NCI-H69 (cell line): ENCODE measurements at places on chromosomes 4 and X.

- no peak for DNase-seq
Observed at GRCh38 chrX:52422884-52423283, 54.1 kb downstream of the XAGE2 start.

- no peak for DNase-seq
Observed at GRCh38 chrX:115702982-115703381, 142.0 kb downstream of the PLS3 start.

DNA sequence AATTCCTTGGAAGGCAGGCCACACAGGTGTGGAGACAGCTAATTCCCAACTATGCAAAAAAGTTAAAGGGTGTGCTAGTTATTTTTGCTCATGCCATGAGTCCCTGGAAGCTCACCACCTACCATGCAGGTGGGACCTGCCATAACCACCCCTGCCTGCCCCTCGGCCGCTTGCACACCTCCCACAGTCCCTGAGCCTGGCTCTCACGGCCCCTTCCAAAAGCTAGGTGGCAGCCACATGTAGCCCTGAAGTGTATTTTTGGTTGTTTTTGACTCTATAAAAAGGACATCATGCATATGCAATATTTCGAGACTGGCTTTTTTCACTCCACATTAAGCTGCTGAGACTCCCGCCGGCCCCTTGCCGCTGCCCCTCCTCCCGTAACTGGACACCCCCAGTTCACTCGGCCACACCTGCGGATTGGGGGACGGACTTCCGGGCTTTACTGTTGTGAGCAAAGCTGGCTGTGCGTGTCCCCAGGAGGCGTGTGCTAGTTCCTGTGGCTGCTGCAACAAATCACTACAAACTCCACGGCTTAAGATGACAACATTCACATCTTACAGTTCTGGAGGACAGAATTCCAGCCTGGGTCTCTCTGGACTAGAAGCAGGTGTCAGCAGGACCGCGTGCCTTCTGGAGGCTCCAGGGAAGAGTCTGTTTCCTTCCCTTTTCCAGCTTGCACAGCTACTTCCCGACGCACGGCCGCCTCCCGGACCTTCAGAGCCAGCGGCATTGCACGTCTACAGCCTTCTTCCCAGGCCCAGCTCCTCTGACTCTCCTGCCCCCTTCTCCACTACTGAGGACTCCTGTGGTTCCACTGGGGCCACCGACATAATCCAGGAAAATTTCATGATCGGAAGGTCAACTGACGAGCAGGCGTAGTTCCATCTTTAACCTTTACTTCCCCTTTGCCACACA is 24.8 kb downstream of the ZFYVE28 start:
- DNase-seq, result peak; percentile 61

- DNase-seq, result no peak
Observed at GRCh38 chr4:189843413-189844009, 97.2 kb upstream of the FRG1 start.

DNA sequence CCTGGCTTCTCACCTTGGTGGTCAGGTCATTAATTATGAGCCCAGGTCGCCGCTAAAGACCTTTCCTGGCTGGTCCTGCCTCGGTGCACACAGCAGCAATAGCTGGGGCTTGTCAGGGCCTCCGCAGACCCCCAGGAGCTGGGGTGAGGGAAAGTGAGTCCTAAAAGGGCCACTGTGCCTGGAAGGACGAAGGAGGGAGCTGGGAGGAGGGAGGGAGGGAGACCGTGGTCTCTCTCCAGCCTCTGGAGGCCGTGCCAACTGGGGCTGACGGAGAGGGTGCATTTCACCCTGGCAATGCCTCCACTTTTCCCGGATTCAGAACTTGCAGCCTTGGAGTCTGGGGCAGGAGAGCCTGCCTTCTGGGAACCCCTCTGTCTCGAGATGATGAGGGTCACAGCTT is 60.4 kb downstream of the CRLF2 start:
- no peak for DNase-seq

DNA sequence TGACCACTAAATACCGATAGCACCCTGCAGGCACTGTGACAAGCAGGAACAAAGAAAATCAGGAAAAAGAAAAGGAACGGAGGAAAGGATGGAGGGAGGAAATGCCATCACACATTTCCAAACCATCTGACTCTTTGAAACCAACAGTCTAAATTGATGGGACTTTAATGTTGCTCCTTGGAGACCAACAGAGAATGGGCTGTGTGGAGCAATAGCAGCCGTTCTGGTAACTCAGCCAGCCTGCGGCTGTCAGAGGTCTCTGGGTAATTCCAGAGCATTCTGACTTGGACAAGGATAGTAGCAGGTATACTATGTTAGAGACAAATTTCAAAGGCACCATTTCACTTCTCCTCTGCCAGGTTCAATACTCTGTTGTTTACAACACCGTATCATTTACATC is 18.0 kb downstream of the PARM1 start:
- DNase-seq, result no peak

DNA sequence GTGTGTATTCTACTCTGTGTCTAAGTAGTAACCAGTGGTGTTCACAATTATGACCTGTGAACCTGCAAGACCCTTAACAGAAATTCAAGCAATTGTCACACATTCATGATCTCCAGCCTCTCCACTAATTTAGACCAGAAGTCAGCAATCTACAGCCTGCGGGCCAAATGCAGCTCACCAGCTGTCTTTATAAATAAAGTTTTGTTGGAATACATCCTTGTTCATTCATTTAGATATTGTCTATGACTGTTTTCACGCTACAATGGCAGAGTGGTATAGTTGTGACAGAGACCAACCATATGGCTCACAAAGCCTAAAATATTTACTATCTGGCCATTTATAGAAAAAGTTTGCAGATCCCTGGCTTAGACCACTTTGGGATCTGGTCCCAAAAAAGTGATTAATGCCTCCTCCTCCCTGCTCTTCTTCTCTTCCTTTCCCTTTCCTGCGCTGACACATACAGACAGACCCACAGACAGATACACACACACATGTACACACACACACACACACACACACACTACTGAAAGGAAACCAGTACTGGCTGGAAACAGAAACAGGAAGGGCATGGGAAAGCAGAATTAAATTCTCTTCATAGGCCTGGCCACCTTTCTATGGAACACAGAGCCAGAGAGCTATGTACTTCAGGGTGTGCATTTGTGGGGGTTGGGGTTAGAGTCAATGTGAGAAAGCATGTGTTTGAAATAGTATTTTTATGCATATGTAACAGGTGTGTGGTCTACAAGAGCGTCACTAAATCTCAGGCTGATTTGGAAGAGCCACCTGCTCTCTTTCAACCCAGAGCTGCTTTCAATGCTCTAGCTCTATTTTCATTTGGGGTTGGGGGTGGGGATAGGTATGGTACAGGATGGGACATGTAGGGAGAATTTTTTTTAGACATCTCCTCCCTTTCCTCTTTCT is 49.7 kb upstream of the TMEM164 start:
- DNase-seq, result no peak
